ENCODE measurements at places on chromosomes 11 and 22. TPM values are rescaled to one million over a fixed set of nuclear protein-coding genes. Genes with fewer than 3 reads are reported as not detected.

BAIAP2L2 gene
- 1.6 TPM for total RNA-seq

FERMT3 gene
- total RNA-seq = 20.7 TPM

SLC22A6 gene
- total RNA-seq = not detected

OR4C16 gene
- total RNA-seq = not detected

C11orf16 gene
- total RNA-seq = not detected

TRPM5 gene
- not detected for total RNA-seq

ZNF74 gene
- 10.8 TPM for total RNA-seq

CD3G gene
- total RNA-seq = 1.2 TPM

MMP7 gene
- not detected for total RNA-seq

CLTCL1 gene
- 14.2 TPM for total RNA-seq

CDKN1C gene
- total RNA-seq = 186 TPM

RHOD gene
- total RNA-seq = 10.3 TPM
